Activated CD8-positive, alpha-beta memory T cell treated with anti-CD3 and anti-CD28 coated beads for 1 hour (primary cell): ENCODE measurements at places on chromosomes 3 and 15.

- DNase-seq = no peak
Observed at GRCh38 chr3:59280113-59280512, 230.3 kb upstream of the CFAP20DC start.

- no peak for DNase-seq
Observed at GRCh38 chr15:73464602-73465001, 21.6 kb downstream of the REC114 start.

- DNase-seq = no peak
Observed at GRCh38 chr3:107670986-107671385, 148.2 kb downstream of the BBX start.

DNA sequence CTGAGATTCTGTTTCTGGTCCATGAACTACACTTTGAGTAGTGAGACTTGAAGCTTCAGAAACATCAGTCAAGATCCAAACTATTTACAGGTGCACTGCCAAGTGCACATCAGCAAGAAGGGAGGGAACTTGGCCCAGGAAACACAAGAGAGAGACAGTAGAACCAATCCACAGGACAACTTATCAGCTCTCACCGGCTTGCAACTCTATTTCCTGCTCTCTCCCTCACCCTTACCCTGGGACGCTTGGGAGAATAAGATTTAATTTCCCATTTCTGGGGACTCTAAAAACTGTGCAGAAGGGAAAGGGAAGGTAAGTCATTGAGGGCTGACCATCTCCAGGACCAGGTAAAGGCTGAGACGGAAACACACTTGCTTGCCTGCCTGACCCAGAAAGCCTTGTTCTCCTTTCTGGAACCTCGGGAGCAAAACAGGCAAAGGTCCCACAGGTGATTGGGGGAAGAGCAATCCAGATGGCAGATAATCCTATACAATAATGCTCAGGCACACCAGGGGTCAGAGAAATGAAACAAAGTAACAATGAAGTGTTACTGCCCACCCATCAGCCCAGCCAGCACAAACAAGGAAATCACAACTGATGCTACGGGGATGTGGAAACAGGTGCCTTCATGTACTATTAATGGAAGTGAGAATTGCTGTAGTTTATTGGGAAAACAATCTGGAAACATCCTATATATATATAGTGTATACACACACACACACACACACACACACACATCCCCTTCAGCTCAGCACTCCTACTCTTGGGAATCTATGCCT, 154.4 kb downstream of the XXYLT1 start:
- DNase-seq = no peak

- DNase-seq = no peak
Observed at GRCh38 chr3:170614214-170614966, 28.5 kb upstream of the SLC7A14 start.

DNA sequence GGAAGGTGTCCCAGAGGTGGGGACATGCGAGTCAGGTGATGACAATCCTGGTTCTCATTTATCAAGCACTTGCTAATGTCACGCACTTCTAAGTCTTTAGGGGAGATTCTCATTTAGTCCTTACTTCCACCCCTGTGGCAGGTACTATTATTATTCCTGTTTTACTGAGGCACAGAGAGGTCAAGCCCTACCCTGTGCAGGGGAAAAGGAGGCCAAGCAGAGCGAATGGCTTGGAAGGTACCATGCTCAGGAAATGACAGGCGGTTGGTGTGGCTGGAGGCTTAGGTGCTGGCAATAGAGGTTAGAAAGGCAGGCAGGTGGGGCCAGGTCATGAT, 268.9 kb downstream of the UACA start:
- no peak for DNase-seq

- no peak for DNase-seq
Observed at GRCh38 chr3:44109771-44110361, 131.8 kb upstream of the TOPAZ1 start.

DNA sequence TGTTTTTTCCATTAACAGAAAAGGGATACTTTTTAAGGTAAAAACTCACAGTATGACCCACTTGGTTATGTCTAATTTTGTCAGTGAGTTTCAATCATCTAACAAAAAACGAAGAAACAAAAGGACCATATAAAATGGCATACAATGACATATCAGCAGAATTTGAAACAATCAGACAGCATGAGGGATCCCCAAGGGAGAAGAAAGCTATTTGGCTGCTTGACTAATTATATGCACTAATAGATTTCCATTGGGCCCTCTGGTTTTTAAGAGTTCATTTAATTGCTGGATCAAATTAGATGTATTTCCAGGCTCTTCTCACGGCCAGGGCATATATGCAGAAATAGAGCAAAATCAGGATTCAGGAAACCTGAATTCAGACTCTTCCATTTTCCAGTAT, 376.4 kb upstream of the GBE1 start:
- no peak for DNase-seq

- no peak for DNase-seq
Observed at GRCh38 chr3:39809995-39810595, 686 bp downstream of the MYRIP start.

DNA sequence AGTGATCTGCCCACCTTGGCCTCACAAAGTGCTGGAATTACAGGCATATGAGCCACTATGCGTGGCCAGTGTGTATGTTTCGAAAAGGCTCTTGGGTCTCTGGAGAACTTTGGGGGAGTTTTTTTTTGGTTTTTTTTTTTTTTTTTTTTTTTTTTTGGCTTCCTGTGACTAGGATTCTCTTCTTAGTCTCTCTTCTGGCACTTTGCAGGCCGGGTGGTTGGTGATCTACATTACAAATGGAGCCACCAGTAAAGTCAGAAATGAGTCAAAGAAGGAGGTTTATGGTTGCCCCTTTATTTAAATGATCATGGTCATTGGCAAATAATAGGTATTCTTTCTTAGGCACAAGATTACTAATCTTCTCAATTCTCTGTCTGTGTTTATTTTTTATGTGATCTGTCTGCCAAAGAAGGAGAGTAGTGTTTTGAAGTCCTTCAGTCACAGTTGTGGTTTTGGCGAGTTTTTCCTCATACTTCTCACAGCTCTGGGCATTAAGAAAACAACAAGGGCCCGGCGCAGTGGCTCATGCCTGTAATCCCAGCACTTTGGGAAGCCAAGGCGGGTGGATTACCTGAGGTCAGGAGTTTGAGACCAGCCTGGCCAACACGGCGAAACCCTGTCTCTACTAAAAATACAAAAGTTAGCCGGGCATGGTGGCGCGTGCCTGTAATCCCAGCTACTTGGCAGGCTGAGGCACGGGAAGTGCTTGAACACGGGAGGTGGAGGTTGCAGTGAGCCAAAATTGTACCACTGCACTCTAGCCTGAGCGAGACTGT, 38.3 kb downstream of the PDE8A start:
- DNase-seq = no peak

DNA sequence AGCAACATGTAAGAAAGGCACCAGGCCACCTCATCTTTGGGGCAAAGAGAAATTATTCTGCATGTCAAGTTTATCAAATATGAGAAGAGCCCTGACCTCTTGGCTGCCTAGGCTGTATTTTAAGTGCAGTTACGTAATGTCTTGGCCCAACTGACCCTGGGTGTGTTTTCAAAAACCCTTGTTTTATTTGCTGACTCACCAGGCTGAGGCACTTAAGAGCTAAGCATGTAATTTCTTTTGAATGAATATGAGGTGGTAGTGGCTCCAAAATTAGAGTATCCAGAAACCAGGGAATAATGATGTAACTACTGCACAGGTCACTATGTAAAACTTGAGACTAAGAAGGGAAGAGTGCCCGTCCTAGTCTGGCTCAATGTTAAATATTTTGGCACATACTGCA, 24.3 kb downstream of the PGPEP1L start:
- no peak for DNase-seq

DNA sequence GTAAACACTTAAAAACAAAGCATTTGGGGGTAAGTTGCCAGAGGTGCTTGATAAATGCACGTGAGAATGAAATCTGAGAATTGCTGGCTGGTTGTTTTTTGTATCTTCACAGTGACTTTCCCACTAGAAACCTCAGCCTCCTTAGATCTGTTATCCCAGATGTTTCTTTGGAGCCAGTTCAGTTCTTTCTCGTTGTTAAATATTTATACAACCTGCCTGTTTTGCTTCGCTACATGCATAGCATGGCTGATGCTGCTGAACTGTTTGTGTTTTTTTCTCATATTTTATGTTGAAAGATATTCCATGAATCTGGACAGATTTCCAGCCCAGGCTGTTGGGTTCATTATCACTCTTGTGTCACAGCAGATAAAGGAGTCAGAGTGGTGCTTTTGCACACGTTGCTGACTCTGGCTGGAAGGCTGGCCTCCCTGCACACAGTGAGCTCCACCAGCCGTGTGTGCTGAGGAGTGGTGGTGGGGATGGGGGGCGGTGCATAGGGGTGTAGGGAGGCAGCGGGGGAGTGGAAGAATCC, 80.2 kb downstream of the ARNT2 start:
- no peak for DNase-seq

- no peak for DNase-seq
Observed at GRCh38 chr15:92021792-92022191, 168.3 kb downstream of the SLCO3A1 start.

DNA sequence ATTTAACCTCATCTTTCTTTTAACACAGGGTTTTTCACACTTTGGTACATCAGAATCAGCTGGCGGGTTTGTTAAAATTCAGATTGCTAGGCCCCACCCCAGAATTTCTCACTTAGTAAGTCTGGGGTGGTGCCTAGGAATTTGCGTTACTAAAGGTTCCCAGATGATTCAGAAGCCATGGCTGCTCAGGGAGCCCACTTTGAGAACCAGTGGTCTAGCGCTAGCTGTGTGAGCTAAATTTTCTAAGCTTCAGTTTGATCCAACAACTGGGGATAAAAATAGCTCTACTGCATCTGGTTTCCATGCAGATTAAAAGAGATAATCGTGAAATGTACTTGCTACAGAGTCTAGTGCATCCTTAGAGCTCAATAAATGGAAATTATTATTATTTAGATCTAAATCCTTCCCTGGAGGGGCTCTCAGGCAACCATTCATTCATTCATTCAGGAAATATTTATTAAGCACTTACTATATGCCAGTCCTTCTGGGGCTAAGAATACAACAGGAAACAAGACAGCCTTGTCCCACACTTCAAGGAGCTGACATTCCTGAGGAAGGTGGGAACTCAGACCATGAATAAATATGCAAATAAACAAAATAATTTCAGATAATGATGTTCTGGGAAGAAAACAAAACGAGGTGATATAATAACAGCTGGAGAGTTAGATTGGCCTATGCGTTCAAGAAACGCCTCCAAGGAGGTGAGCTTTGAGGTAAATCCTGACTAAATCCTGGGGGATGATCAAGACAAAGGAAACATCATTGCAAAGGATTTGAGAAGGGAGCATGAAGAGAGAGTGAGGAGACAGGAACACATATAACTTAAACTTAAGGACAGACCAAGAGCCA, 3.9 kb upstream of the CIDEC start:
- no peak for DNase-seq

- no peak for DNase-seq
Observed at GRCh38 chr15:41713047-41713446, 52.8 kb downstream of the MGA start.

DNA sequence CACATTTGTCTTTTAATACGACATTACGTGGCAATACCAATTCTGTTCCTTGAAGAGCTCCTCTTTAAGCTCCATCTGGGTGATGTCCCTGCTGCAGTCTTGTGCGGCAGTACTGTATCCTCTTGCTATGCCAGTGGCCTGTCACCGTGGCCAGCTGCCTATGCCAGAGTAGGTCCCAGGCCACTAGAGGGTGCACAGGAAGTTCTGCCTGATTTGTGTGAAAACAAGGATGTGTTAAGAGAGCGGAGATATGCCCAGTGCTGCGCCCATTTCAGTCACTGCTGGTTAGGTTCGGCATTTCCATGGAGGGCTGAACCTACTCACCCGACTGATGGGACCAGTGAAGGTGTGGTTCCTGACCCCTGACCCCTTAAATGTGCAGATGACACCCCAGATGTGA, 25.2 kb downstream of the NIPA1 start:
- DNase-seq = no peak

DNA sequence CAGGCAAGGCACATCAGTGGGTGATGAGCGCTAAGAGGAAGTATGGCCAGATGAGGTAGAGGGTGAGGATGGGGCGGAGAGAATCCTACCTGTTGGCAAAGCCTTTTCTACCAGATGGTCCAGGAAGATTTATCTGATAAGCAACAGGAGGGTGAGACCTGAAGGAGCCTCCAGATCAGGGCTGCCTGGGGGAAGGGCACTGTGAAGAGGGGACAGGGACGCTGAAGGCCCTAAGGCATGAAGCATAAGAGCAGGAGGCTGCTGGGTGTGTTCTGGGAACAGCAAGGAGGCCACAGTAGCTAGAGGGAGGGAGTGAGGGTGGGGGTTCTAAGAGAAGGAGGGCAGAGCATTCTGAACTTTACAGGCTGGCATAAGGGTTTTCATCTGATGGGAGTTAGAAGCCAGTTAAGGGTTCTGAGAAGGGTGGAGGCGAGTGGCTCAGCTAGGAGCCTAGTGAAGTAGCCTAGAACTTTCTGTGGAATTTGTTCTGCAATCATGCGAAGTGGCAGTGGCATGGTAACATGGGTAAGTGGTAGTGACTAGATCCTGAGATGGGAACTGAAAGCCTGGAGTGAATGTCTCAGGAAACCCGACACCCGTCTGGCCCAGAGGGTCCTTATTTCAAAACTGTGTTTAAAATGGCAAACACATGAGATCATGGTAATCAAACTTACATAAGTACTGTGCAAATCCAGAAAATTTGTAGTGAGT, 29.9 kb downstream of the CGNL1 start:
- no peak for DNase-seq

- no peak for DNase-seq
Observed at GRCh38 chr15:25410649-25411048, 28.2 kb downstream of the UBE3A start.

GRCh38 chr15:71495398-71495780, 315.0 kb upstream of the NR2E3 start:
- DNase-seq = no peak

DNA sequence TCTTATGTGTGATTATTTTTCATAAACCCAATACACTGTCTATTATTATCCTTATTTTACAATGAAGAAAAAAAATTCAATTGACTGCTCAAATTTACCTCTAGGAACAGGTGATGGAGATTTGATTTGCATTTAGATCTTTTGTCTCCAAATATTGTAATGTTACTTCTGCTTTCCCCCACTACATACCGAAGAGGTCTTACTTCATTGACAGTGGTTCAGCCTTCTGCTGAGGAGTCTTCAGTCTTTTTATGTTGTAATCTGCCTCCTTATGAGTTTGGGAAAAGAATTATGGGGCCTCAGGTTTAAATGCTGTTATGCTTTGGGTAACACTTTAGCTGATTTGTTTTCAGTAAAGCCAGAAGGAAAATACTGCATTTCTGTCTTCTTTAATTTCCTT, 199.5 kb downstream of the LPP start:
- no peak for DNase-seq

- no peak for DNase-seq
Observed at GRCh38 chr15:51770902-51771301, 19.5 kb downstream of the TMOD2 start.

DNA sequence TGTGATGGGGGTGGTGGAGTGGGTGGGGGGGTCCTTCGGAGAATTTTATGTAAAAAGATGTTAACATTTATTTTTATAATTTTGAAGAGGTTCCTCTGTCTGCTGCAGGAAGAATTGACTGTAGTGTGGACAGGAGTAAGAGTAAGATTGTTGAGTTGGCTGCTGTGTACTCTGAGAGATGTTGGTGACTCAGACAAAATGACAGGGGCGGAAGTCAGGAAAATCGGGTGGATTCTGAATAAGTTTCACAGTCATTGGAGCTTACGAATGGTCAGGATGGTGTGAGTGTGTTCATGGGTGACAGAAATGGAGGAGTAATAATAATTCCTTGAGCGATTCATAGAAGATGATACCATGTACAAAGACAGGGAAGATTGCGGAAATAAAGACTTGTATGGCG, 420.0 kb downstream of the ROBO2 start:
- no peak for DNase-seq

GRCh38 chr3:117790235-117790987, 1080.8 kb downstream of the TUSC7 start:
- DNase-seq = no peak
